ENCODE measurements at places on chromosomes 5 and 9. TPM values are rescaled to one million over a fixed set of nuclear protein-coding genes. Genes with fewer than 3 reads are reported as not detected.

LCN15 gene
- total RNA-seq = not detected

ATP10B gene
- total RNA-seq = not detected

SSBP2 gene
- 6.8 TPM for total RNA-seq

GNAQ gene
- total RNA-seq = 15.4 TPM

LCN12 gene
- not detected for total RNA-seq

PRSS3 gene
- total RNA-seq = 40.3 TPM

All from hair follicular keratinocyte (primary cell).